ENCODE measurements at places on chromosomes 12 and 14.

GRCh38 chr14:31280871-31281220 is 73.3 kb upstream of the HECTD1 start:
- DNase-seq: no peak

DNA sequence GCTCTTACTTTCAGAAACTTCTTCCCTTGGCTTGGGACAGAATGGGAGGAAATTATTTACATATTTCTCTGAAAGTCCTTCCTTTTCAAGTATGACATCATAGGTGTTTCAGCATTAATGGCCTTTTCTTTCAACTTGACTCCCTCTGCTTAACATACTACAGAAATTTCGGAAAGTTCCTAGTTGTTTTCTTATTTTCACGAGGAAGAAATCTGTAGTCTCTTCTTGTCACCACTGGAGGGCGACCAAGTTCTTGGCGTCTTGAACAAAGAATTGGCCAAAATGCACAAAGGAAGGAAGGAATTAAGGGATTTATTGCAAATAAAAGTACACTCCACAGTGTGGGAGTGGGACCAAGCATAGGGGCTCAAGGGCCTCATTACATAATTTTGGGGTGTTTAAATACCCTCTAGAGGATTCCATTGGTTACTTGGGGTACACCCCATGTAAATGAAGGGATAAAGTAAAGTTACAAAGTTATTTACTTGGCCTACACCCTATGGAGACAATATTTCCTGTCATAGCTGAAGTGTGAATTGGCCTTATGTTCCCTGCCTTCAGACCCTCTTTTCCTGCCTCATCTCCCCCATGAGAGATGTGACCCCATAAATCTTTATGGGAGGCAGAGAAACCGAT is 70.4 kb downstream of the RPL10L start:
- peak; percentile 22 for DNase-seq

- DNase-seq: no peak
Measured at GRCh38 chr12:84480803-84481202, 431.8 kb downstream of the SLC6A15 start.

DNA sequence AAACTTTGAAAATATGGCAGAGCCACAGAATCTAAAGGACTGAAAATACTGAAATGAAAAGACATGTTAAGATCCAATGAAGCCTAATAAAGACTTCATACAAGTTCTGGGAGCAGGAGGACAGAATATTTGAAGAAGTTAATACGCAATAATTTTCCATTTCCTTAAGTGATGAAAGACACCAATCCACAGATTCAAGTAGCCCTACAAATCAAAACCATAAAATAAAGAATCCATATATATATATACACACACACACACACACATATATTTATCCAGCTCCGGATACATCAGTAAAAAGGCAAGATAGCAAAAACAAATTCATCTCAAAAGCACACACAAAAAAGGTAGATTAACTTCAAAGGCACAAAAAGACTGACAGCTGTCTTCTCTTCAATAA is 5.7 kb downstream of the NAP1L1 start:
- DNase-seq: no peak

DNA sequence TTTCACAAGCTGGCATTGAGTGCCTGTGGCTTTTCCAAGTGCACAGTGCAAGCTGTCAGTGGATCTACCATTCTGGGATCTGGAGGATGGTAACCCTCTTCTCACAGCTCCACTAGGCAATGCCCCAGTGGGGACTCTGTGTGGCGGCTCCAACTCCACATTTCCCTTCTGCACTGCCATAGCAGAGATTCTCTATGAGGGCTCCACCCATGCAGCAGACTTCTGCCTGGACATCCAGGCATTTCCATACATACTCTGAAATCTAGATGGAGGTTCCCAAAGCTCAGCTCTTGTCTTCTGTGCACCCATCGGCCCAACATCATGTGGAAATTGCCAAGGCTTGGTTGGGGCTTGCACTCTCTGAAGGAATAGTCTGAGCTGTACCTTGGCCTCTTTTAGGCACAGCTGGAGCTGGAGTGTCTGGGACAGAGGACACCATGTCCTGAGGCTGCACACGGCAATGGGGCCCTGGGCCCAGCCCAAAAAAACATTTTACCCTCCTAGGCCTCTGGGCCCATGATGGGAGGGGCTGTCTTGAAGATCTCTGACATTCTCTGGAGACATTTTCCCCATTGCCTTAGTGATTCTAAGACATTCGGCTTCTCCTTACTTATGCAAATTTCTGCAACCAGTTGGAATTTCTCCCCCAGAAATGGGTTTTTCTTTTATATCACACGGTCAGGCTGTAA is 313.3 kb upstream of the SFSWAP start:
- DNase-seq: no peak

- no peak for DNase-seq
Measured at GRCh38 chr12:55652352-55652751, 15.7 kb downstream of the OR10P1 start.

DNA sequence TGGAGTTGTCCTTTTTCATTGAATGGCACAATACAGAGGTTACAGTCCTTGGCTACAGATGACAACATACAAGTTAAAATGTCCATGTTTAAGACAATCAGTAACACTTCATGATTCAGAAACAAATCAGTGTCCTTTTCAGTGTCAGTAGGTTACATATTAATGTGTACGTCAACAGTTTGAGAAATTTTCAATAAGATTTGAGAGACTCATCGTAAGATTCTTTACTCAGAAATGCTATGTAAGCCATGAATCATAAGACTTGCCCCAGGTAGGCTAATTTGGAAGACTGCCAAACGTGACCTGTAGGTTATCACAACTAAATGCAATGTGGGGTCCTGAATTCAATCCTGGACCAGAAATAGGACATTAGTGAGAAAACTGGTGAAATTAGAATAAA is 3.5 kb downstream of the RDH12 start:
- no peak for DNase-seq

- no peak for DNase-seq
Measured at GRCh38 chr12:68776976-68777610, 30.9 kb upstream of the MDM2 start.

DNA sequence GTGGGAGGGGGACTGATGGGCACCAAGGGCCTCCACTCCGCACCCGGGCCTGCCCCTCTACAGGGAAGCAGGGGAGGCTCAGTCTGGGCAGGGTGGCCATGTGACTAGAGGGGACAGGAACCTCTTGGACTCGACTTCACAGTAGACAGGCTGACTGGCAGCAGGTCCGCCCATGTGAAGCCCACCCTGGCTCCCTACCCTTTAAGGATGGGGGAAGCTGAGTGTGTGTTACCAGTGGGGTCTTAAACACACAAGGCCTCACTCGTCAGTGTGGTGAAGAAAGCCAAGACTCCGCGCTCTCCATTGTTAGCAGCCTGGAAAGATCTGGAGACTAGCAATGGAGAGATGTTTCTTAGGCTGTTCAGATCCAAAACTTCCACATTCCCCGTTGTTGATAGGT is 52.4 kb downstream of the ANAPC7 start:
- DNase-seq: no peak

DNA sequence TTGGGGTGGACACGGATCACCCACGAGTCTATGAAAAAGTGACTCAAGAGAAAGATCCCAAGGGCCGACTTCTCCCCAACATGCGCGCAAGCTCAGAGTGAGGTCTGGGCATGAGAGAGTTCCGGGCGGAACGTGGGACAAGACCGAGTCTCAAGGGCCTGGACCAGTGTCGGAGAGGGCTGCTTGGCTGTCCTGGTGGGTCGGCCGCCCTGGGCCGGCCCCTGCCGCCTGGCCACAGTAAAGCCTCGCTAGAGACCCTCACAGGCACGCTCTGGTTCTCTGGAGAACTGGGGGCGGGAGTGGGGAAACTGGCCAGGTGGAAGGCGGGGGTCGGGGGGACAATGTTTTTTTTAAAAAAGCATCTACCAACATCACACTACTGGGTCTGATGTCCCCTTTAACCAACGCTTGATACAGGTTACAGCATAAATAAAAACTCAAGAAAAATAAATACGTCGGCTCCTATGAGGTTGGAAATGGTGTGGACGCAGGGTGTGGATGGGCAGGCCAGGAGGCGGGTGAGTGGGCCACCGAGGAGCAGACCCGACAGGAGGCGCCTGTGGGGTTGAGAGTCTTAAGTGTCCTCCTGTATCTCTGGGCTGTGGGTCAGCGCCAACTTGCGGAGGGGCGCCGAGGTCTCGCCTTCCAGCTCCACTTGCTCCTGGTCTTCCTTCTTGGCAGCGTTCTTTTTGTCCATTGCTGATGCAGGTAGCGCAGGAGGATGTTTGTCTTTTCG is 74.7 kb downstream of the KLHL28 start:
- DNase-seq: no peak

DNA sequence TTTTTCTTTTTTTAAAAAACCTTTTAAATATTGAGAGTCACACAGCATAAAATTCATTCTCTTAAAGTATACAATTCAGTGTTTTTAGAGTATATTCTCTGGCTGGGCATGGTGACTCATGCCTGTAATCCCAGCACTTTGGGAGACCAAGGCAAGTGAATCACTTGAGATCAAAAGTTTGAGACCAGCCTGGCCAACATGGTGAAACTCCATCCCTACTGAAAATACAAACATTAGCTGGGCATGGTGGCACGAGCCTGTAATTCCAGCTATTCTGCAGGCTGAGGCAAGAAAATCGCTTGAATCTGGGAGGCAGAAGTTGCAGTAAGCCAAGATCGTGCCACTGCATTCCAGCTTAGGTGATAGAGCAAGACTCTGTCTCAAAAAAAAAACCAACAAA is 68.4 kb upstream of the BCAT1 start:
- DNase-seq: no peak

DNA sequence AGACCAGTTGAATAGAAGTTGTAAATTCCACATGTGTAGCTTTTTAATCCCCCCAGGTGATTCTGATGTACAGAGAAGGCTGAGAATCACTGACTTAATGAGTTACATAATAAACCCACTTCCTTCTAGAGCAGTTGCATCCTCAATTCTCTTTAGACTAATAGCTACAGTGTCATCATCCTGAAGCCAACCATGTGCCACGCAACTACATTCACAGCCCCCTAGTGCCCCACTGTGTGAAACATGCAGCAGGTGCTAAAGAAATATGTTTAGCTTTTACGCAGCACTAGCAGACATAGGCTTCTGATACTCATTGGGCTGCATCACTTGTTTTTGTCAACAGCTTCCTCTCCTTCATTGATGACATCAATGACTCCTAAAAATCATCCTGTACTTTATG is 1168.3 kb downstream of the BCL11B start:
- no peak for DNase-seq

DNA sequence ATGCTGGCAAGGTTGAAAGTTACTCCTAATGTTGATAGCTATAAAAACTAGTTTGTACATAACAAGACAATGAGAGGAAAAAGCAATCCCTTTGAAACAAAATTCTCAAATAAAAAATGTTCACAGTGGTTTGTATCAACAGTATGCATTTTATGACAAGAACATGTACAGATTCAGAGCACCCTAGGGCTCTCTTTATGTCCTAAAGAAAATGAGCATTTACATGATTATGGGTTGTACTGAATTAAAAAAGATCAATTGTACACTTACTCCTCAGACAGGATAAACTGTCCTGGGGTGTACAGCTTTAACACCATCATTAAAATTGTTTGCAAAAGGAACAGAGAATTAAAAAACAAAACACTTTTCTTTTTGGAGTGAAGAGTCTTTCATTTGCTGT is 22.2 kb downstream of the PPP1CC start:
- DNase-seq: no peak

DNA sequence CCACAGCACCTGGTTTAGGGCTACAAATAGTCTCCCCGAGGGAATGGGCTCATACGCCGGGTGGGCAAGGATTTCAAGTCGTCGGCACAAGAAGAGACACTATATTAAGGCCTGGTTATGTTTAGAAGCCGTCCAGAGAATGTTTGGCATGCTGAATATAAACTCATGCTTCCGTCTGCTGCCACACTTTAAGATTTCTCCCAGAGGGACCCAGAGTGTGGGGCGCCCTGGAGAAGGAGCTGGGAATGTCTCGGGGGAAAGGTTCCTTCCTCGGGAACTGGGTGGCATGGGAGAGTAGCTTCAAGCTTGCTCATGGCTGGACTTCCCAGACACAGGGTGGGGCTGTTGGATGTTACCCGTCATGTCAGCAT is 295.7 kb downstream of the CACNA1C start:
- no peak for DNase-seq

DNA sequence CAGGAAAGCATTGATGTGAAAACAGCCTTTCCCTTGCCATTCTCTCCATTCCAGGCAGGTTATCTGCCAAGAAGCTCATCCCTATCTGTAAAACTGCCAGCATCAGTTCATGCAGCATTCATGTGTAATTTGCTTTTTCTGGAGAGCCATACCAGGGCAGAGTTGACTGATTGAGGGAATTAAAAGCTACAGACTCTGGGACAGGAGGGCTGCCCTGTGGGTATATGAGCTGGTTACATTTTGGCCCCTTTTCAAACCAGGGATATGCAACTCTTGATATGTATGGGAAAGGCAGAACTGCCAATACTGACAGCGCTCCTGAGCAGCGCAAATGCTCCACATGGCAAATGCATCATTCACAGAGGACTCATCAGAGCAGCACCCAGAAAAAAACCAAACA is 53.7 kb downstream of the SYT1 start:
- no peak for DNase-seq

DNA sequence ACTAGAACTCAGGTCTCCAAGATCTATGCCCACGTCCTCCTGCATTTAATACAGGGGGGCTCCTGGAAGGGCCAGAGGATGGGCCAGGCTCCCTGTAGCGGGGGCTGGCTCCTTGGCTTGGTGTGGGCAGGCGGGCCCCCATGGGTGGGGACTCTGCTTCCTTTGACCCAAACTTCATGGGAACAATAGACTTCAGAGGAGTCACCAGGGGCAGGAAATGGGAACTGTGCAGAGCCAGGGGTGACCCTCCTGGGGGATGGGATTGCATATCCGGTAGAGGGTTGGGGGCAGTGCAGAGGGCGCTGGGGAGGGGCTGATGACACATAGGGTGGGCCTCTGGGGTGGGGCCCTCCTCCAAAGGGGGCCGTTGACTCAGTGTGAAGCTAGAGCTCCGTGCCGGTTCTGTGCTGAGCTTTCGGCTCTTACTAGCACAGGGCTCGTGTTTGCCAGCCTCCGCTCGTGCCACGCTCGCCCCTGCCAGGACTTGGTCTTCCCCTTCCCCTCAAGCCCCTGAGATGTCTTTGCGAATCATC is 4.6 kb downstream of the TEAD4 start:
- DNase-seq: no peak

- DNase-seq: no peak
Measured at GRCh38 chr14:89479802-89480201, 62.8 kb upstream of the FOXN3 start.

GRCh38 chr12:111105294-111105693 is 184.9 kb upstream of the MYL2 start:
- no peak for DNase-seq

DNA sequence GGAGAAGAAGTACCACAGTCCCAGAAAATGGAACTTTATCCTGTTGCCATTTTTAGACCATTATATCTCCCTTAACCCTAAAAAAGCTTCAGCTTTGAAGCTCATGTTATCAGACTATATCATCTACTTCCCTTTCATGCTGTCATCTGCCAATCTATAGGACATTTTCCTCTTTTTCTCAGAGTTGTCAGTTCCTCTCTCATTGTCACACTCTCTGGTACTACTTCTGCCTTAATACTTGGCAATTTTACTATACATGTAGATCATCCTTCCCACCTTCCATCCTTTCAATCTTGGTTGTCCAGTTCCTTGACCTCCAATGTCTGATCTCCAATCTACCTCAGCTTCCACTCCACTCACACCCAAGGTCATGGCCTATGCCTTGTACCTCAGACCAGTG is 57.4 kb downstream of the SLC15A5 start:
- DNase-seq: no peak
